Effector memory CD4-positive, alpha-beta T cell (primary cell): ENCODE measurements at places on chromosomes 4 and X.
A peak's percentile ranks its signal among the peaks of the same experiment; 100 is the strongest.

DNA sequence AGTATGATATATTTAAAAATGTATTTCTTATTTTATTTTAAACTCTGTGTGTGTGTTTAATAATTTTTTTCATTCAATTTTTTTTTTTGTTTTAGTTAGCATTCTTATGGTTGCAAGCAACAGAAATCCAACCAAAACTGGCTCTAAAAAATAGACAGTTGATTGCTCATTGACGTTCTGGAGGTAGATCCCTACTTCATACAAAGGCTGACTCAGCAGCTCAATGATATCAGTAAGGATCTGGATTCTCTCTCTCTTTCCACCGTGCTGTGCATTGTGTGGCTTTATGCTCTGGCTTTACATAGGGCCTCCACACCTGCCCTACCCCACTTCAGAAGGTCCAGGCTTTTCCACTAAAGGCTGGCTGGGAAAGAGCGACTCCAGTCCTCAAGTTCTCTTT is 117.8 kb downstream of the UCHL1 start:
- DNase-seq = no peak

DNA sequence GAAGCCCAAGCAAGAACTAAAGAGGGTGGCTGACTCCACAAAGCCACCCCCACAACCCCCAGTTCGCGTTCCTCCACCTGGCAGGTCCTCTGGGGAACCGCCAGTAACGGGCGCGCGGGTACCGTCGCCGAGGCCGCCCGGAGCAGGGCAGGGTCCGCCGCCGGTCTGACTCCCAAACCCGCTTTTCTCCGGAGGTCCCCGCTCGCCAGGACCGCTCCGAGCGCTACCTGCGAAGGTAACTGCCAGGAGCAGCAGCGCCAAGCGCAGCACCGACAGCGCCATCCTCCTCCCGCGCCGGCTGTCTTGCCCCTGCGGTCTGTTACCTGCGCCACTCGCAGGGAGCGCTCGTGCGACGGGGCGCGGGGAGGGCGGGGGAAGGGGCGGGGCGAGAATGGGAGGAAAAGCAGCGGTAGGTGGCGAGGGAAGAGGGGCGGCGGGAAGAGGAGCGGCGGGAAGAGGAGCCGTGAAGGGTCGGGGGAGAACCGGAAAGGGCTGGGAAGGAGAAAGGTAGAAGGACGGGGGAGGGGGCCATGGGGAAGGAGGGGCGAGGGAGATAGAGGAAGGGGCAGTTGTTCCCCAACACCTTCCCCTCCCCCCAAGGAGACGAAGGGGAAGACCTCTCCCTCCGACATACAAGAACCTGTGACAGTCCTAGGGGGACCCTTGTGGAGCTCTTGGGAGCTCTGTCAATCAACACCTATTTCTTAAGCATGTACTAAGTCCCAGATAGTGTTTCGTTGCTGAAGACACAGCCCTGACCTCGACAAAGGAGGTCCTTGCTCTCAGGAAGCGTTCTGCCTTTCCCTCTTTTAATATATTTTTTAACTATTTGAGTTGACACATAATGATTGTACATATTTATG is at the start of gene SPINK2:
TSS of gene SPINK2 (minus strand) at position 321 of the 863 bp plus-strand sequence. CDS start at position 282, 39 bp downstream.
- DNase-seq = peak; percentile 65

GRCh38 chr4:100246697-100247096 is 56.4 kb upstream of the DDIT4L start:
- no peak for DNase-seq

DNA sequence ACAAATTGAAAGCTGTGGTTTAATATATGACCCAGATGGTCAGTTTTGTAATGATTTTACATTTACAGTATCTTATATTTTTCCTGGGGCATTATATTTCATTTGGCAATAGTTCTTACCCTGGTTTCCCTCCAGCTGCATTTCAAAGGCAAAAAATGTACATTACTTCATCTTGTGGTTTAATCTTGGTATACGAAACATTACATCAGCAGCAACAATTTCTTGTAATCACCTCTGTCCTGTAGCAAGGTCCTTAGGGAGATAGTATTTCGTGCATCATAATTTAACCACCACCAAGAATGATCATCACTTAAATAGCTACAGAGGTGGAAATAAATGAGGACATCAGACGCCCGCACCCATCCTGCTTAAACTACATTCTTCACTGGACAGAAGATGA is 48.8 kb downstream of the HS6ST2 start:
- no peak for DNase-seq

DNA sequence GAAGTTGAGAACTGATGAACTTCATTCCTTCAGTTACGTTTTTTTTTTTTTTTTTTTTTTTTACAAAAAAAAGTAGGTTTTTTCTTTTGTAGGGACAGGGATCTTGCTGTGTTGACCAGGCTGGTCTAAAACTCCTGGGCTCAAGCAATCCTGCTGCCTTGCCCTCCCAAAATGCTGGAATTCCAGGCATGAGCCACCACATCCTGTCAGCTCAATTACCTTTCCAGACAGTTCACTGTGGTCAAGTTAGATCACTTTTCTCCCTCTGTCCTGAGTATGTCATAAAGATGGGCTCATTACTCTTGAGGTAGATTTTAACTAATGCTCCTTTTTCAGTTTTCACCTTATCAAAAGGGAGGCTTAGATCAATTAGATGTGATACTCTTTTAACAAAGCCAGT is 10.8 kb upstream of the NR3C2 start:
- no peak for DNase-seq

- no peak for DNase-seq
Observed at GRCh38 chr4:111991797-111992196, 153.5 kb upstream of the FAM241A start.

- DNase-seq = no peak
Observed at GRCh38 chrX:105765691-105766090, 56.6 kb upstream of the NRK start.
